Ureter (tissue), 1 donor: ENCODE measurements at places on chromosomes 1 and 21. TPM values are rescaled to one million over a fixed set of nuclear protein-coding genes. Genes with fewer than 3 reads are reported as not detected.

DNA sequence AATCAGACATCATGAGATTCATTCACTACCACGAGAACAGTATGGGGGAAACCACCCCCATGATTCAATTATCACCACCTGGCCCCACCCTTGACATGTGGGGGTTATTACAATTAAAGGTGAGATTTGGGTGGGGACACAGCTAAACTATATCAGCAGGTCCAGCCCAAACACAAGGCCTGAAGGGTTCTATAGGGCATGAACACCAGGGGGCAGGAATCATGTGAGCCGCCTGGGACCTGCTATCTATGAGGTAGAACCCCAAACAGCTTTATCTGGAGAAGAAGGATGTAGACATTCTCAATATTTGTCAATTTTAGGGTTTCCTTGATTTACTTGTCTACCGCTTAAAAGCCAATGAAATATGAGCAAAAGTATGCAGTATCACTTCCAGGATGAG, 294.9 kb upstream of the DEPDC1 start:
- DNase-seq: no peak

ETV3L gene
- total RNA-seq: not detected

- no peak for DNase-seq
These were observed 15.9 kb downstream of the HSPA13 start for GRCh38 chr21:14366998-14367397.

NR0B2 gene
- total RNA-seq: not detected

HCRTR1 gene
- total RNA-seq: not detected

DNA sequence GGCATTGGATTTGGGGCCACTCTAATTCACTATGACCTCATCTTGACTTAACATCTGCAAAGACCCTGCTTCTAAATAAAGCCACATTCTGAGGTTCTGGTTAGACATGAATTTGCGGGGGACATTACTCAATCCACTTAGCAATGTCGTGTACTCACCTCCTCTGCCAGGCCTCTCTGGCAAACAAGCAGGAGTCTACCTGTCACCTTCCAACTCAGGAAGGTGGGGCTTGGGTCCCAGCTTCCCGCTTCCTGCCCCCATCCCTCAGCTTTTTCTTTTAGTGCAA, 177.8 kb downstream of the PSMG1 start:
- no peak for DNase-seq

GRCh38 chr1:202659541-202659940, 50.7 kb downstream of the SYT2 start:
- DNase-seq: no peak

GRCh38 chr21:17002594-17003257, 510.1 kb upstream of the CXADR start:
- DNase-seq: no peak

DNA sequence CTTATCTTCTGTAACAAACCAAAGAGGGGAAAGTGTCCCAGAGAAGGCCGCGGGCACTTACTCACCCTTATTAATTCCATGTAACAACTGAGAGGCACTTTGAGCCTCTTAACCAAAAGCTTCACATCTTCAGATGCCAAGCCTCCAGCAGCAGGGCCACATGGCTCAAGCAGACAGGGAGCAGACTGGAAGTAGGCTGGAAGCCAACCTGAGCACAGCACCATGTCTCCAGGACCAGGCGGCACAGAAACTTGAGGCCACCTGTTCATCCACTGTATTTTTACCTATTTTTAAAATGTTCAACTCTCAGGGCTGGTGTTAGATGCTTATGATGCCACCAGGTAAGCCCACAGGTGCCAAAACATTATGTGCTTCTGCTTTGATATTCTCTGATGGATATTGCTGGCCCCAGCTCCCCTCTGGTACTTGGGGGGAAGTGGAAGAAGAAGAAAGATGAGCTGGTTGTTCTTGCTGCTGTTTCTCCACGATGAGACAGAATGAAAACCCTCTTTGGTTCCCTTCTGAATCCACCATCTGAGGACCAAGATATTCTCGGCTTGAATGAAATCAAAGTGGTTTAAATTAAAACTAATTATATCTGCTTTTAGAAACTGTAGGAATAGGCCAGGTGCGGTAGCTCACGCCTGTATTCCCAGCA, 30.6 kb upstream of the SDE2 start:
- no peak for DNase-seq

GNG12 gene
- 68.4 TPM for total RNA-seq

CELA3A gene
- not detected for total RNA-seq

NTNG1 gene
- total RNA-seq: 9.9 TPM

KCNK2 gene
- 7.2 TPM for total RNA-seq

DNA sequence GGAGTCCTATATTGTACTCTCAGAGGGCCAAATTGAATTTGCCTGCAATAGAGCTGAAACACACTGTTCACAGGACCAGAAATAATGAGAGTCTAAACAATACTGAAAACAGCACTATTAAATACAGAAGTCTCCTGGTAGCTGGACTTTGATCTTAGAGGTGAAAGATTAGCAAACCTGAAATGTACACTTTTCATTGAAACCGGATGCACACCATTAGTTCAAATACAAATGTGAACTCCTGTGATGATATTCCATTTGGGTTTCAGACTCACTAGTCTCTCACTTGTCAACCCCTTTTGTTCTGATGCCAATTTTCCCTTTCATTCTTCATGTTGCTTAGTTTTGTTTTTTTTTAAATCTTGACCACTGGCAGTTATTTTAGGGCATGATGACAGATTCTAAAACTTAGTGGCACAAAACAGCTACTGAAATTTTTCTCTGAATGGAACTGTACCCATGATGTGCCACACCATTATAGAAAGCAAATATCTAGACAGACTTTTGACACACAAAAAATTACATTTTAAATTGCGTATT, 5.9 kb upstream of the TNFSF4 start:
- no peak for DNase-seq

MAP3K7CL gene
- 11.5 TPM for total RNA-seq

DNA sequence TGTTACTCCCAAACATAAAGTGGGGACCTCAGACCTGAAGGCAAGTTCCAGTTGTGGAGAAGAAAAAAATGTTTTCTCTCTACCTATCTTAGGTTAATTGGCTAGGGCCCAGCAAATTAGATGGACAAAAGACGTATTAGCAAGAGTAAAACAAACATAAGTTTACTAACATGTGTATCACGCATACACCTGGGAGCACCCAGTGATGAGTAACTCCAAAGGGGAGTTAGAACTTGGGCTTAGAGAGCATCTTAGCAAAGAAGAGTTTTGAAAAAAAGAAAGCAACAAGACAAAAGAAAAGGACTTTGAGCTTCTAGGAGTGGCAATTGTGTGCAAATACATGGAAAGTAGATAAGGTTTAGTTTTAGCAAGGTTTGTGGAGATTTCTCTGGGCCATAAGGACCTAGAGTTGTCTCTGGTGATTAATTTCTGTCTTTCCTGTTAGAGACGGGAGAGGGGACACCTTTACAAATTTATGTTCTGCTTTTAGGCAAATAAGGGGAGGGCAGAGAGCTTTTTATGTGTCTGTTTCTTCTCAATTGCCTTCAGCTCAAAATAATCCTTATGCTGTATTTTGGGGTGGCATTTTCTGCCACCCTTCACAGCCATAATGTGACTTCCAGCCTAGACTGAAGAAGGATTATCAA, 76.7 kb upstream of the PTGFRN start:
- no peak for DNase-seq

KRTAP19-8 gene
- total RNA-seq: not detected

DNA sequence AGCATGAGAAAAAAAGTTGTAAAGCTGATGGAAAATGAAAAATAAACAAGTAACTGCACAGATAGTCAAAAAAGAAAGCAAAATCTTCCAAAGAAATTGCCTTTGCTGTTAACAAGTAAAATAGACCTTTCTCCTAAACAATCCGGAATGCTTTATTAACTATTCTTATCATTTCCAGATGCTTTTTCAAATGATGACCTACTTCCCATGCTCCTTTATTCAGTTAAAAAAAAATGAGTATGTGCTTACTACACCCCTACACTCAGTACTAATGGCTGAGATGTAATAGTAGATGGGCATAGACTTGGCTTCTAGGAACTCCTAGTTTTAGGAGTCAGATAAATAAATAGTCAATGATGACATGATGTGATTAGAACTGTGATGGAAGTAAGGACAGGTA, 108.5 kb downstream of the NIBAN1 start:
- no peak for DNase-seq

IGSF5 gene
- 2.0 TPM for total RNA-seq

BRDT gene
- not detected for total RNA-seq

DNA sequence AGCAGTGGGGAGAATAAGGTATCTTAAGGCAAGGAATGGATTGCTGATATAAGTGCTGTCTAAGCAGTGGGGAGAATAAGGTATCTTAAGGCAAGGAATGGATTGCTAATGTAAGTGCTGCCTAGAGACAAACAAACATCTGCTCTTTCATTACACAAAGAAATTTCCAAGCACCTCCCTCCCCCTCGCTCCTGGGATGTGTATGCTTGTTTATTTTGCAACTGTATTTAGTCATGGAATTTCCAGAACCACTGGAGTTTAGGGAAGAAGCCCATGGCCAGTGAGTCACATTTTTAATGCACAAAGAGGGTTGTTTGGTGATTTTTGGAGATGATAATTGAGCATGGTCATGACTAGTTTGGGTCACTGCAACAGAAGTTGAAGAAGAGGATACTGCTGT, 21.5 kb downstream of the PDPN start:
- no peak for DNase-seq

GRCh38 chr1:16391411-16391810, 24.4 kb downstream of the SZRD1 start:
- no peak for DNase-seq

LAMB3 gene
- total RNA-seq: 58.5 TPM

DNA sequence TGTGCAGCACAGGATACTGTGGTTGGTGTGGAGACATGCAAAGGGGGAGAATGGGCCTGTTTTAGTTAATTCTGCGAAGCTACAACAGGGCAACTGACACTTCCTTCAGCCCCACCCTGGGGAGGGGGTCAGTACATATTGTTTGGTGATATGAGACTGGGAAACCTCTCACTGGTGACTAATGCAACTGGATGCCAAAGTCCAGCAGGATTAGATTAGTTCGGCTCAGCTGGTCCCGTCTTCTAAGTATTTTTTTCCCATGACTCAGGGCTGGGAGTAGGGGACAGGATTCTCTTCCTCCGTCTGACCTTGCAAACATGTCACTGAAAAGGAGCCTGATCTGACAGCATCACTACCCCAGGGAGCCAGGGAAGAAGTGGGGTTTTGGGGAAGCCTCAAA, 43.0 kb downstream of the PLXNA2 start:
- DNase-seq: no peak

GRCh38 chr1:159882527-159882862, 17.5 kb downstream of the CFAP45 start:
- DNase-seq: no peak
